ENCODE measurements at places on chromosomes 7 and 10.

- DNase-seq: no peak
These were observed 140.6 kb upstream of the TMEM168 start for GRCh38 chr7:112930787-112931186.

GRCh38 chr7:158651968-158652565 is 52.5 kb downstream of the NCAPG2 start:
- DNase-seq: no peak

- no peak for DNase-seq
These were observed 615.7 kb upstream of the NRP1 start for GRCh38 chr10:33950206-33950605.

DNA sequence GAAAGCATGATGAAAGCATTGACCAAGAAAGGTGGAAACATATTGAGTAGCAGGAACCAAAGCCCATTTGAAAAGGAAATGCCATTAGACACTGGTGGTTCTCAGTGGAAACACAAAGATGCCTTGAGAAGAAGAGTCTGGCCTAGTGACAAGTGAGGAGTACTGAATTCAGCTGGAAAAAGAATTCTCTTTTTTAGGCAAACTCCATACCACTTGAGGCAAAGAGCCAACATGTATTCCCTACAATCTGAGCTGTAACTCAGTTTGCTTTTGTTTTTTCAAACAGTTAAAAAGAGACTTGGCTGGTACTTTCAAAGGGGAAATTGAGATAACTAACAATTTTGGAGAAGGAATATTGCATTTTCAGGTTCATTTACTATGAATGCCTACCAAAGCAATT is 624.0 kb downstream of the NRG3 start:
- DNase-seq: no peak

GRCh38 chr10:10589540-10590303 is 427.9 kb upstream of the CELF2 start:
- DNase-seq: no peak

Data from DMS 273 treated with DMSO at 0.1 percent for 48 hours (cell line).